Activated CD4-positive, alpha-beta T cell treated with anti-CD3 and anti-CD28 coated beads for 1 hour (primary cell): ENCODE measurements at places on chromosomes 7 and 10.

GRCh38 chr7:157061979-157062378, 51.5 kb upstream of the MNX1 start:
- DNase-seq = no peak

DNA sequence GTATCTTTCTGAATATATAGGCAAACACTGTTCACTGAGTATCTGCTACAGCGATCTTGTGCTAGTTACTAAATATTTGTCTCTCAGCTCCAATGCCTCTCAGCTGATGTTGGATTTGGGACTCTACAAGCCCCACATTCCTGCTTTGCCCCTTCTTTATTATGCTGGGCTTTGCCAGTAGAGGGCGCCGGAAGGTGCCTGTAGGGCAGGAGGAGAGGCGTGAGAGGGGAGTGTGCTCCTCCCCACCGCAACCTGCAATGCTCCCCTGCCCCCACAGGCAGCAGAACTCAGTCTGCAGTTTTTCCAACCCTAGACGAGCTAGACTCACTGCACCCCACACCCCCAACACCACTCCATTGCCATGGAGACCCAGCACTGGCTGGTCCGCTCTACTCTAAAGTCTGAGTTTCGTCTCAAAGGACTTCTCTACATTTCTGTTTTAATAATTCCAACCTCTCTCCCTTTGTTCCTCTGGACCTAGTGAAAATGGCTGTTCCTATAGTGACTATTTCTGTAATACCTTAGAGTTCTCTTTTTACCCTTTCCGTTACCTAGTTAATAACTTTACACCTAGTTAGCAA, 337.6 kb downstream of the CCSER2 start:
- DNase-seq = no peak

GRCh38 chr7:101669307-101669706, 40.2 kb upstream of the MYL10 start:
- DNase-seq = no peak

DNA sequence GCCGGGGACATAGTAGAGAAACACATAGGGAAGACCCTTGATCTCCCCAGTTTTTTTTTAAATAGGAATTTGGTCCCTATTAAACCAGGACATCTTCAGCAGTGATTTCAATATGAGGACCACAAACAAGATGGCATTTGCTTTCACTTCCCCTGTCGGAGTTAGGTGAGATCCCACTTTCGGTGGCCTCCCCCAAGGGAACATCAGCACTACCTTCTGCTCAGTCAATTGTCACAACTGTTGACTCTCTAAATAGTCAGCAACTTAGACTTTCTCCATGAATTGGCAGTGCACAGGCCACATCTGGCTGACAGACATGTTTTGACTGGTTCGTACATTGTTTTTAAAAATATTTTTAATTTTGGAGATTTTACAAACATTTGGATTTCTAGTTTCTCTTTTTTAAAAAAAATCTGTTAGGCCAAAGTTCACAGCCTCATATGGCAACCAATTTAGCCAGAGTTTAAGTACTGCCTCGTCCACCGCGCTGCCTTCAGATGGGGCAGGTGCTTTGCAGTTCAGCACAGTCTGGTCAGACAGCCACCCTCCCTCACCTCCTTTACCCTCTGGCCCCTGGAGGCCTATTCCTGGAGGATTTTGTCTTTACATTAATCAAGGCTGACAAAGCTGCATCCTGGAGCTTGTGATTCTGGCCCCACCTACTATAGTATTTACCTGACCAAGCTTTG, 139.2 kb upstream of the PRR15 start:
- no peak for DNase-seq

GRCh38 chr7:608361-608760, 88.7 kb upstream of the PDGFA start:
- DNase-seq = no peak

GRCh38 chr10:132319853-132320653, 11.9 kb upstream of the LRRC27 start:
- no peak for DNase-seq

DNA sequence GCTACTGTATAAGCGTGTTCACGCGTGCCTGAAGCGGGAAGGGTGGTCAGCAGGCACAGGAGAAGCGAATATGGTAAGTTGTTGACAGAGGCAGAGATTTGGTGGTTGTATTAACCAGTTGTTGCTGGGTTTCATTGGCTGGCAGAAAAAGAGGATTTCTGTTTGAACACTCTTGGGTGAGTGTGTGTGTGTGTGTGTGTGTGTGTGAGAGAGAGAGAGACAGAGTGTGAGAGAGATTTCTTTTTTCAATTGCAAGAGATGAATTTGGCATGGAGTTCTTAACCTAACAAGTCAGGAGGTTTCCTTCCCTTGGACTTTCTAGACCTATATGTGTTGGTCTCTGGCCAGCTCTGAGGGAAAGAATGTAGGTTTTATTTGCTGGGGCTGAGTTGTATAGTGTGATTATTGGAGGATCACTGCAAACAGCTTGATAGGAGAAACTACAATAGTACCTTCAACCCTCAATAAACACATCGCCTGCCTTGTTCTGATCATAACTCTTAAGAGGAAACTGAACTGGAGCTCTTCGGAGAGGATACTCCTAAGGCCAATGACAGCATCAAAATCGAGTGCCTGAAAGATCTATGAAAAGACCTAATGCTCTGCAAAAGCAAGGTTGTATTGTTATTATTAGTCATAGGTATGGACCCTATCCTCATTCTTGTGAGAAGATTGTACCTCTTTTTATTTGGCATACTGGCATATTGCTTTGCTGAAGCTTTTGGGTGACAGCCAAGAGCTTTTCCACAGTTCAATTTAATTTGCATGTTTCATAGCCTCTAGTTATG, 1.2 kb downstream of the MCU start:
- no peak for DNase-seq

GRCh38 chr10:119129721-119130120, 25.8 kb downstream of the DENND10 start:
- DNase-seq = no peak

GRCh38 chr7:132112106-132112505, 464.2 kb downstream of the PLXNA4 start:
- no peak for DNase-seq

- DNase-seq = no peak
Observed at GRCh38 chr7:28155019-28155660, 25.5 kb downstream of the JAZF1 start.

GRCh38 chr7:100914879-100915447, 19.3 kb upstream of the ACHE start:
- DNase-seq = no peak

DNA sequence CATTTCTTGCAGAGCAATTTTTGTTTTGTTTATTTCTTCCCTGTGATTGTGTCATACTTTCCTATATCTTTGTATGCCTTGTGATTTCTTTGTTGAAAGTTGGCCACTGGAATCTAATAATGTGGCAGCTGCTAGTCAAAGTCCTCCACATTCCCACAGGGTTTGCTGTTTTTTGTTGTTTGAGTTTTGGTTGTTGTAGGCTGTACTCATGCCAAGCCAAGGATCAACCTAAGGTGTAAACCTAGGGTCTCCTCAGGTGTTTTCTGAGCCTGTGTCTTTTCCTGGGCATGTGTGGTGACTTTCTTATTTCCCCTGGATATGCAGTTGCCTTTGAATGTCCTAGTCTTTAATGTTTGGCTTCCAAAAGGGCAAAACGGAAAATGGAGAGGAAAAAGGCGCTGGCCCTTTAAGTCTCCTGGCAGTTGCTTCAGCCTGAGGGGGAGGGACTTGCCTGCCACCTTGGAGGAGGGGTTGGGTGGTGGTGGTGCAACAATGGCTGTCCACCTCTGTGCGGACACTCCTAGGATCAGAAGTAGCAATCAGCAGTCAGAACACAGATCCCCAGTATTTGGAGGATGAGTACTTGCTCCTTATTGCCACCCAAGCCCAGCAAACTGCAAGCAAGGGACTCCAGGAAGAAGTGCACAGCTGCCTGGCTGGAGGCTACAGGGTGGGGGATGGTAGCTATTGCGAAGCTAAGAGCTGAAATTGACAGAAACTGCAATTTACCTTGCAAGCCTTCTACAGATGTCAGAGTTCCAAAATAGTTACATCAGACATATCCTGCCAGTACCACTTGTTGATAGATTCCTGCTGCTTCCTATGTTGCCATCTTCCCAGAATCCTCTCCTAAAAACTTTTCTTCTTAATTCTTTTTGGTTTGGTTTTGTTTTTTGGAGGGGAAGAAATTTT, 5.6 kb upstream of the ZNF518A start:
- DNase-seq = no peak

- DNase-seq = no peak
Observed at GRCh38 chr10:66929375-66929774, 3.5 kb downstream of the LRRTM3 start.

DNA sequence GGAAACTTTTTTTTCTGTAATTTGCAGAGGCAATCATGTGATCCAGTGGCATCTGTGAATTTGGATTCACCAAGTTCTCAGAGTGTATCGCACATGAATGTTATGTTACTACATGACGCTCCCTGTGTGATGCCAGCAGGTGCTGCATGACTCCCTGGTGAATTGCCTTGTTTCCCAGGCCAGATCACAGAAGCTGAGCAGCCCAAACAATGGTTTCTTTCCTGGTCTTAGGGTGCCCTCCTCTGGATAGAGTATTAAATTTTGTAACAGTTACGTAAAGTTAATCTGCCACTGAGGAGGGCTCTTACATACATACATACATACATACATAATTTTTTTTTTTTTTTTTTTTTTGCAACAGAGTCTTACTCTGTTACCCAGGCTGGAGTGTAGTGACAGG, 3.6 kb downstream of the ZSCAN21 start:
- DNase-seq = no peak

GRCh38 chr10:18474118-18474455, 177.3 kb downstream of the NSUN6 start:
- no peak for DNase-seq
